ENCODE measurements at places on chromosomes 4 and X.

DNA sequence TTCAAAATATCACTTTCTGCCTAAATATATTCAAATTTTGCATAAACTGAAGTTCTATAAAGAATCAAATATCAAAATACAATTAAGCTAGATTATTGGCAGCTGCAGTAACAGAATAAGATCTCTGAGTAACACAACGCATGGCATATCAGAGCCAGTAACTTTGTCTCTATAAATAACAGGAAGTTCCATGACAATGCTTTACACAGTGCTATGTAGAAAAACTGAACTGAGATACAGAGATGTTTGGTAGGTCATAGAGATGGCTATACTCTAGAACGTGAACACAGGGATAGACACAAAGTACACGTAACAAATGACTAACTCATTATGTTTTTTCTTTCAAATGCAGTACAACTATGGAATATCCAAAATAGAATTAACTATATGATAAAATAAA lies 18.2 kb downstream of the UBE2D3 start:
- DNase-seq, result no peak

GRCh38 chrX:14997271-14997670 lies 124.0 kb downstream of the MOSPD2 start:
- no peak for DNase-seq

GRCh38 chr4:105112274-105112673 lies 34.4 kb upstream of the TET2 start:
- DNase-seq, result no peak

GRCh38 chrX:129771266-129771995 lies 8.3 kb upstream of the SASH3 start:
- no peak for DNase-seq

GRCh38 chr4:44859477-44859876 lies 133.1 kb upstream of the GNPDA2 start:
- no peak for DNase-seq

- DNase-seq, result no peak
Measured at GRCh38 chr4:12472087-12472486, 1012.1 kb downstream of the RAB28 start.

GRCh38 chrX:140804292-140804691 lies 94.7 kb downstream of the LINC00632 start:
- DNase-seq, result no peak

DNA sequence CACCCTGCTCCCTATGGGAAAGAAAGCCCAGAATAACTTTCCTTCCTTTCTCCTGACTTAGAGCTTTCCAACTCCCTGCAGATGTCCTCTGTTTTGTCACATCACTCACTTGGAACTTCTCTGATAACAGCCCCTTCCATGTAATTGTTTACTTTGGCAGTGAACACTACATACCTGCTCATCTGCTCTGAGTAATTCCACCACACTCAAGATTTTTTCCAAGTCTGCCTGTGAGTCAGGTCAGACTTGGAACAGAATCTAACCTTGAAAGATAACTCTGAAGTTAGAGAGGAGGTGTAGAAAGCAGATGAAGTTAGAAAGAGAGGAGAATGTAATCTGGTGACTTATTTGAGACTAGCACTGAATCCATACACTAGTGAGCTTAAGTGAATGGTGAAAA lies 7.4 kb downstream of the MAGEB10 start:
- DNase-seq, result no peak

GRCh38 chrX:138858438-138858837 lies 146.9 kb upstream of the FGF13 start:
- DNase-seq, result no peak

GRCh38 chr4:17809667-17810066 lies 890 bp downstream of the DCAF16 start:
- no peak for DNase-seq

DNA sequence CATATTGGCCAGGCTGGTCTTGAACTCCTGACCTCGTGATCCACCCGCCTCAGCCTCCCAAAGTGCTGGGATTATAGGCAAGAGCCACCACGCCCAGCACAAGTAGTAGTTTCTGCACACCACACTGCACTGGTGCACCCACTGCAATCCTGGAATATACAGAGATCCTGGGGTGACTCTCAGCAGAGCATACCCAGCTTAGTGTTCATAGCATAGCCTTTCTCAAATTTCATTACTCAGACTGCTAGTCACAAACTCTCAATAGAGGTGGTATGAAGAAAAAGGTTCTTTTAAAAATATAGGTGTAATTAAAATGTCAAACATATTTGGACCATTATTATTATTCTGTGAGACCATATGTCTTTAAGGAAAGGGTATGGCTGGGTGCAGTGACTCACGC lies 6.2 kb upstream of the ARHGAP10 start:
- no peak for DNase-seq

- no peak for DNase-seq
Measured at GRCh38 chr4:87739494-87739893, 59.9 kb upstream of the IBSP start.

DNA sequence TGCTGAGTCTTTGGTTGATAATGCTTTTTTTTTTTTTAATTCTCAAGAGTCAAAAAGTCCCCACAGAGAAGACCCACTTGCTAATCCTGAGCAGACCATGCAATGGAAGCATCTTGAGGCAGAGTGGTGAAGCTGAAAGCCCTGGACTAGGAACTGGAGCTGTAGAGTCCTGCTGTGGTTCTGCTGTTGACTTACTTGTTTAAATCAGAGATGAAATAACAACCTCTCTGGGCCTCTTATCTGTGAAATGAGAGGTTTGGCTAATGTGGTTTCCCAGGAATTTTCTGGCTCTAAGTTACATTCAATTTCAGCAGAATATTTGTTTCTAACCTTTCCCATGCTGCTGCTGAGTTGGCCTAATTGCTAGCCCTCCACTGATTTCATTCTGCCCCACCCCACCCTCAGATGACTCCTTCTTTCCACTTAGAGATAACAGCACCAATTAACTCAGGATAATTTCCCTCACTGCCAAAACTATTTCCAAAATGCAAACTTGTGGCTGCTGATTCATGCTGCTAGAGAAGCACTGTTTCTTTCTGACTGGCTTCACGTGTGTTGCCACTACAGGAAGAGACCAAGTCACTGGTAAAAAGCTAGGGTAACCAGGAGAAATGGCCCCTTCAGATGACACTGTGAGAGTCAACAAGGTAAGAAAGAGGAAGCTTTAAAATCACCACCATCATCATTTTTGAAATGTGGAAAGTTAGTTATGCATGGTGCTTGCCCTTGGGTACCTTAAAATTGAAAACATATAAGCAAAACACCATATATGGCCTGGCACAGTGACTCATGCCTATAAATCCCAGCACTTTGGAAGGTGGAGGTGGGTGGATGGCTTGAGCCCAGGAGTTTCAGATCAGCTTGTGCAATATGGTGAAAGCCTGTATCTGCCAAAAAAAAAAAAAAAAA lies 326.4 kb downstream of the DCHS2 start:
- DNase-seq, result no peak

DNA sequence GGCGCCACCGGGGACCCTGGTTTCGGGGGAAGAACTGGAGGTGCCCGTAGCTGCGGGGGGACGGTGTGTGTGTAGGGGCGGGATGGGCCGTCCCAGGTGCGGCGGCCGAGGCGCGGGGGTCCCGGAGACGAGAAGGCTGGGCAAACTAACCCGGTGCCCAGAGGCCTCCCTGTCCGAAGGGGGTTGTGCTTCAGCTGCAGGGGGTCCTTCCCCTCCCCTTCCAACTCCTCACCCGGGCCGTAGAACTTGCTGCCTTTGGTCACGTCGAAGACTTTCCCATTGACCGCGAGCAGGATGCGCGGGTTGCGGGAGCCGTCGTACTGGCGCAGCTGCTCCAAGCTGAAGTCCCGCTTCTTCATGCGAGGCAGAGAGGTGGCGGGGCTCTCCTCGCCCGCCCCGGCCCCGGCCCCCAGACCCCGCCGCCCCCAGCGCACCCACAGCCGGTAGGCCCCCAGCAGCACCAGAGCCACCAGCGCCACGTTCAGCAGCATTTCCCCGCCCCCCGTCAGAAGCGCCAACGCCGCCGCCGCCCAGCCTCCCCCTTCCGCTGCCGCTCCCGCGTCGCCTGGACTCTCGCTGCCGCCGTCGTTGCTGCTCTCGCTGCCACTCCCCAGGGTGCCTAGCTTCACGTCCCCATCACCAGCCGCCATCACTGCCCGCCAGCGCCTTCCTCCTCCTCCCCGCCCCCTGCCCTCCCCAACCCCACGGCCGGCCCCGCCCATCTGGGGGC lies at the start of gene PGRMC2:
Gene PGRMC2 (minus strand): TSS at position 673 of the 730 bp plus-strand sequence. CDS start 23 bp downstream, at position 650.
- DNase-seq, result no peak

- DNase-seq, result no peak
Measured at GRCh38 chr4:38856524-38857337, at the start of gene TLR6. Gene TLR6, minus strand, starts transcription at chr4:38856817. Its CDS starts 27,344 bp downstream, at chr4:38829473.

DNA sequence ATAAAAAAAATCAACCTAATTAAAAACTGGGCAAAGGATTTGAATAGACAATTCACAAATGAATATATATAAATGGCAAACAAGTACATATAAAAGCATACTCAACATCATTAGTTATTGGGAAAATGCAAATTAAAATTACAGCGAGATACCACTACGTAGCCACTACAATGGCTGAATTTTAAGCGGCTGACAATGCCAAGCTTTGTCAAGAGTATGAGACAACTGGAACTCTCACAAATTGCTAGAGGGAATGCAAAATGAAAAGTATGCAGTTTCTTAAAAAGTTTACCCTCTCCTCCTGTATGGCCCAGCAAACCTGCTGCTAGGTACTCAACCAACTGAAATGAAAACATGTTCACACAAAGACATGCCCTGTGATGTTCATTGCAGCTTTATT lies 34.8 kb downstream of the ZFP42 start:
- no peak for DNase-seq

- DNase-seq, result no peak
Measured at GRCh38 chr4:17012451-17012850, 114.0 kb upstream of the LDB2 start.

- no peak for DNase-seq
Measured at GRCh38 chr4:128380306-128380705, 92.7 kb upstream of the PGRMC2 start.

DNA sequence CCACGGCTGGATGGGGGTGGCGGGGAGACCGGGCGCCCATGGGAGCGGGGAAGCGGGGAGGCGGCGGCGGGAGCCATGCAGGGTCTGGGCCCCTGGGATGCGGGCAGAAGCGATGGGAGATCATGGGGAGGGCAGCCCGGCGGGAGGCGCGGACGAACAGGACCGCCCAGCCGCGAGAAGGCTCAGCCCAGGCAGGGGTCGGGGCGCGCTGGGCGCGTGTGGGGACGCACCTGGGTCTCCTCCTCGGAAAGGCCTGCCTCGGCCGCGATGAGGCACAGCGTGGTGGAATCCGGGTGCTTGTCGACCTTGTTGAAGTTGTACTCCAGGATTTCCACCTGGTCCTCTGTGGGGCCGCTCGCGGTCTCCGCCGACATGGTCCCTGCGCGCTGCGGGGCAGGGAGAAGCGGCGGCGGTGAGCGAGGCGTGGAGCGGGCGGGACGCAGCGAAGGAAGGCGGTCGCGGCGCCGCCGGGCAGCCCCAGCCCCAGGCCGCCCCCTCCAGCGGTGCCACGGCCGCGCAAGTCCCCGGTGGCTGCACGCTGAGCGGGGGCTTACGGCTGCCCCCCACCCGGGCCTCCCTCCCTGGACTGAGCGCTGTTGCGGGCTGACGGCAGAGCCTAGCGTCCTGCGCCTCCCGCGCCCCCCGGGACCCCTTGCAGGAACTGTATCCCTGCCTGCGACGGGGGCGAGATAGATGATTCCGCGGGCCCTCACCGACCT lies 25.3 kb downstream of the HOPX start:
- DNase-seq, result no peak
